WERI-Rb-1 (cell line): ENCODE measurements at places on chromosomes 11 and 22.

- no peak for DNase-seq
These were observed 815.8 kb downstream of the METTL15 start for GRCh38 chr11:28924004-28924403.

GRCh38 chr11:87639753-87640364 is 535.4 kb downstream of the RAB38 start:
- DNase-seq, result no peak

GRCh38 chr11:134126217-134126822 is 57.4 kb downstream of the JAM3 start:
- no peak for DNase-seq

DNA sequence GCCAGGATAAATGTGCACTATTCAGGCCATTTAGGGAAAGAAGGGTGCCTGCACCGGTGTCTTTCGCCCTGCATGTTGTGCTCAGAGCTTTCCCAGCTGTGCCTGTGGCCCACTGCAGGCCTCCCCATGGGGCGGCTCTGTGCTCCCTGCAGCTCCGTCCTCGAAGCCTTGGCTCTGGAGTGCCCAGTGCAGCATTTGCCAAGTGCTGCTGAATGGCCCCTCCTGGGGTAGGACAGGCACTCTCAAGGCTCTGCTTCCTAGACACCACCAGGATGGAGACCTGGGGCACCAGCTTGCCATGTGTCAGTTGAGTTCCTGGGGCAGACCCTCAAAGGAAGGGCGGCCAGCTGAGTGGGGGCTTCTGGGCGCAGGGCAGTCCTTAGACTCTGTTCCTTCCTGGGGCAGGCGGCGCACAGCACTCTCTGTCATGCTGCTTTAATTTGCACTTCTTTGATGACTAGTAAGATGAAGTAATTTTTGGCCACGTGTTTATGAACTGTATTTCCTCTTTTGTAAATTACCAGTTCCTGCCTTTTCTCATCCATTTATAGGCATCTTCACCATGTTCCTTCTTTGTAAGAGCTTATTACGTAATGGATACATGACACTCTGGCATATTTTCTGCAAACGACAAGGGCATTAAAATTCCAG is 32.1 kb upstream of the GNB1L start:
- DNase-seq, result no peak

GRCh38 chr11:8031248-8032115 is 44.3 kb downstream of the EIF3F start:
- DNase-seq, result no peak

DNA sequence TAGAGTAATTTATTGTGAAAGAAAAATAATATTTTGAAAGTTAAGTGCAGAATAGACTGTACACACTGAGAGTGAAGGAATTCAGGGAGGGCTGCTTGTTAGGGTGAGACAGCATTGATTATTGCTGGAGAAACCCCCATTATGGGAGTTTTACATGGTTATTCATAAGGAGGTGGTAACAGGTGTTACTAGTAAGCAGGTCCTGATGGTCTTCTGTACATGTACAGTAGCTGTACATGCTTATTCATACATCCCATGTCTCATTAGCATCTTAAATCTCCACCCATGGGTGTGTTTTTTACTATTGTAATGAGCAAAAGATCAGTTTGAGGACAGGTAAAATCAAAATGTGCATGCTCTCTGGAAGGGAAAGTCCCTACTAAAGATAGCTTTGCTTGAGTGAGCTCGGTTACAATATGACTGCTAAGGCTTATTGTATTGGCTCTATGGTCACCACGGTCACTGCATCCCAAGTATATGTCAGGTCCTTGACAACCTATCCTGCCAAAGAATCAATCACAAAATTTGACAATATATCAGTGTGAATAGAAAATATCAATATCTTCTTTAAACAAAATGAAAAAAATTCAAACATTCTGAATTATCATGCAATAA is 6.2 kb downstream of the KDM4F start:
- DNase-seq, result no peak

DNA sequence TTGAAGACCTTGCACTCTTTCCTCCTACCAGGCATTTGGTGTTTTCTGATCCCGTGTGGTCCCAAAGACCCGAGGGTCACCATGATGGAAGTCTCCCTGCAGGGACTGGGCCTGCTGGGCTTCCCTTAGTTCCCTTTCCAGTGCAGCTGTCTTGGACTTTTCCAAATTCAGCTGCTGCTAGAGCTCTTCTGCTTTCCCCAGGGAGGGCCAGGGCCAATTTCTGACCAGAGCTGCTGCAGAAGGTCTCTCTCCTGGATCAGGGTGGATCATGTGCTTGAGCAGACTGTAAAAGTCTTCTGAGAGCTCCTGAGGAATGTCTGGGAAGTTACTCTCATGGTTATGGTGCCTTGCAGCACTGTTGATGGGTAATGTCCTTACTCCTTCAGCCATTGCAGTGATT is 23.2 kb downstream of the LDLRAD3 start:
- no peak for DNase-seq

GRCh38 chr11:74844072-74844471 is 95.4 kb downstream of the RNF169 start:
- DNase-seq, result no peak

DNA sequence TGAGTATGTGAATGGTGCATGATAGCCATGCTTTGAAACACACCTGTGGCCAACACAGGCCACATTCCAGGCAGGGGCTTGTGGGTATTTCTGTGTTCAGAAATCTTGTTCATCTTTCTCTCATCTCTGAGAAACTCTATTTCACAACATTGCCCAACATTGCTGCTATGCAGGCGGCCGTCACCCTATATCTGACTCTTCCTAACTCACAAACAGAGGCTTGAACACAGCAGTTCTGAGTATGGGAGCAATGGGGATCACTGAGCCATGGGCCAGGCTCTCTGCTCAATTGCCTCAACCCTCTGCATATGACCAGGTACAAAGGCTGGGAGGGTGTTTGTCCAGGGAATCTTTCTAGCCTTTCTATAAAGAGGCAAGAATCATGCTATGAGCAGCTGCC is 259.9 kb downstream of the BUD13 start:
- DNase-seq, result no peak

DNA sequence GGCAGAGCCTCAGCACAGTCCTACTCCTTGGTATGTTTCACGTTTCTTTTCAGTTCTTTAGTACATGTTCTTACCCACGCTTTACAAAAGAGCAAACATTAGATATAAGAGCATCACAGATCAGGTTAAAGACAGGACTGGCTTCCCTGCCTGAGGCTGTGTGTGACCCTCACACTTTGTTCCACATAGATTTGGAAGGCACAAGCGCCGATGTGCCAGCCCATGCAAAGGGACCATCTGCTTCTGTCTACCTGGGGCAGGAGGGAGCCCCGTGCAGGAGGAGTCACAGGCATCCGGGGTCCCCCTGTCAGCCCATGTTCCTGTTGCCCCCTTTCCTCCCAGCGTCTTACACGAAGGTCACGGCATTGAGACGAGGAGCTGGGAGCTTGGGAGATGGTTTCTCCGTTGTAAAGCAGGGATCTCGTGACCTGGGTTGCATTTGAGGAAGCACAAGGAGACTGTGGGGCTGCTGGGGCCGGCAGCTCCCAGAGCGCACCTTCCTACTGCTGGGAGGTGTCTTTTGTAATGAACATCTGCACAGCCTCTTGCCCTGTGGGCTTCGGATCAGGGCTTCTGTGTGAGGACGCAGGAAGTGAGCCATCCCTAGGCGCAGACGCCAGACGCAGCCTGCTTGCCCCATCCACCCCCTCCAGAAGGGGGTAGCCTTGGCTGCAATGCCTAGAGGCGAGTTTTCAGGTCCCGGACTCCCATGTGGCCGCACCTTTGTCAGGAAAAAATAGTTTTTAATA is 72.6 kb downstream of the SCN3B start:
- DNase-seq, result no peak

- DNase-seq, result no peak
These were observed 64.3 kb upstream of the IGLL5 start for GRCh38 chr22:22823131-22823810.

- no peak for DNase-seq
These were observed 5.9 kb downstream of the ARRB1 start for GRCh38 chr11:75345455-75346160.

DNA sequence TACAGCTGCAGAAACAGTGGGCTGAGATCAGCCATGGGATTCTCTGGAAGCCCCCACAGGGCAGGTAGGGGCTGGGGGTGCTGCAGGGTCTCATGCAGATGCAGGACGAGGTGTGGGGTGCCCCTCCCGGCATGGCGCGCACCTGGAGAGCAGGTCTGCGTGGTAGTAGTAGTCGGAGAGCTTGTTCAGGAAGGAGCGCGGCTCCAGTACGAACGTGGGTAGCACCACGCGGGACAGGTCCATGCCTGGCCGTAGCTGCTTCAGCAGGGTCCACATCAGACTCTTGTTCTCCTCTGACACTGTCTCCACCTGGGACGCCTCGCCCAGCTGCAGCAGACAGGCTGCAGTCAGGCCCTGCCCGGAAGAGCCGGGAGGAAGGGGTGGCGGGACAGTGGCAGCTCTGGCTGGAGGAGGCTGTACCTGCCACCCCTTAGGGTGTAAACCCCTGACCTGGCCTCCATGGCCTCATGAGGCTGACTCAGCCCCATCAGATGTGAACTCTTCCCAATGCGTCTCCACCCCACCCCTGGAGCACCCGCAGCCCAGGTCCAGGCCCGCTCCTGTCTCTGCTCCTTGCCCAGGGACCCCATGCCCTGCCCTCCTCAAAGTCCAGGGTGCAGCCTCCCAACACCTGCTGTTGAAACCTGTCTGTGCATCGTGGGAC is 47.0 kb upstream of the CARS1 start:
- DNase-seq, result no peak

DNA sequence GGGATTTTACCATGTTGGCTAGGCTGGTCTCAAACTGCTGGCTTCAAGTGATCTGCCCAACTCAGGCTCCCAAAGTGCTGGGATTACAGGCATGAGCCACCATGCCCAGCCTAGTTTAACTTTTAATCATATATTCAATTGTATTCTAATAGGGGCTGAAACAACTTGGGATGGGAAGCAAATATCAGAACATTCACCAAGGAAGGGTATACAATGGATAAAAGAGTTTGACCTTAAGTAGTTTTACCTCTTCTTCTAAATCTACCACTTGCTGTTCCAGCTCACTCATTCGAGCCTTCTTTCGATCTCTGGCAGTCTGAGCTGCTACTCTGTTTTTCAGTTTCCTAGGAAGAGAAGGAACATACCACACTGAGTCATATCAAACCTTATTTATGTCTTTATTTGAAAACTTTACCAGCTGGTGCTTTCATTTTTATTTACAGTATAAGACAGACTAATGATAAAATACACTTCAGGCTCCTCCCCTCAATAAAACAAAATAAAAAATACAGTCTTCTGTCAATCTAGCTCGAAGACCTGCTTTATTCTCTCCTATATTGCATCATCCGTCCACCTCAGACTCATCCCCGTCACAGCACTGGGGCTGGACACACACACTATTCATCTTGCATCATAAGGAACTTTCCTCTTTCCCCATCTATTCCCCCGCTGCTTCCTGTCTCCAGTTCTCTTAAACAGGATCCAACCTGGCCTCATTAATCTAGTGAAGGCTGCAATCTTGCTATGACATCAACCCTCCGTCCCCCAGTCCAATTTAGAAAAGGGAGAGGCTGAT is 1.4 kb downstream of the XBP1 start:
- DNase-seq, result no peak

GRCh38 chr11:32820497-32820896 is 9.2 kb upstream of the PRRG4 start:
- no peak for DNase-seq

DNA sequence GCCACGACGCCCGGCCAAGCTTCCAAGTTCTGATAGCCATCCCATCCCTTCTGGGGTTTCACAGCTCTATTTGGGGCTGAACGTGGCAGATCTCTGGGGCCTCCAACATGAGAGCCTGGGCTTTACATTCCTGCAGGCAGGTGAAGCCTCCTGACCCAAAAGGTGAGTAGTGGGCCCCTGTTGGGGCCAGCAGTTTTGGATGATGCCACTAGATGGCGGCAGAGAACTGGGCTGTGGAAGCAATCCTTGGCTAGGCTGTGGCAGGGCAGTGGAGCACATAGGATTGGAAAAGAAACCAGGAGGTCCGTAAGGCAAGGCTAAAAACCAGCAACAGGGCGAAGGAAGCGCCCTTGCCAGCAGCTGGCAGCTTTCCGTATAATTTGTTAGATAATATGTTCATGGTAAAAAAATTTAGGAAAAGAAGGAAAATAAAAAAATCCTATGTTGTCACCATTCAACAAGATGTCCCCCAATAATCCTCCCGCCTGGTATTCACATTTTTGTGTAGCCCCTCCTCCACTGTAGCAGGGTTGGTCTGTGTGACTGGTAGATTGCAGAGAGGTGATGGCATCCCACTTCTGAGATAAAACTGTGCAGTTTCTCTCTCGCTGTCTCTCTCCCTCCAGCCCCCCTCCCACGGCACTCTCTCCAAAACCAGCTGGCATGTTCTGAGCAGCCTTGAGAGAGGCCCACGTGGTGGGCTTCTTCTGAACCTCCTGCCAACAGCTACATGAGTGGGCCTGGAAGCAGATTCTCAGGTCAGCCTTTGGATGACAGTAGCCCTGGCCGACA is 43.6 kb upstream of the OR4B1 start:
- DNase-seq, result peak; percentile 72

GRCh38 chr11:72981080-72981479 is 161.0 kb downstream of the FCHSD2 start:
- DNase-seq, result no peak

DNA sequence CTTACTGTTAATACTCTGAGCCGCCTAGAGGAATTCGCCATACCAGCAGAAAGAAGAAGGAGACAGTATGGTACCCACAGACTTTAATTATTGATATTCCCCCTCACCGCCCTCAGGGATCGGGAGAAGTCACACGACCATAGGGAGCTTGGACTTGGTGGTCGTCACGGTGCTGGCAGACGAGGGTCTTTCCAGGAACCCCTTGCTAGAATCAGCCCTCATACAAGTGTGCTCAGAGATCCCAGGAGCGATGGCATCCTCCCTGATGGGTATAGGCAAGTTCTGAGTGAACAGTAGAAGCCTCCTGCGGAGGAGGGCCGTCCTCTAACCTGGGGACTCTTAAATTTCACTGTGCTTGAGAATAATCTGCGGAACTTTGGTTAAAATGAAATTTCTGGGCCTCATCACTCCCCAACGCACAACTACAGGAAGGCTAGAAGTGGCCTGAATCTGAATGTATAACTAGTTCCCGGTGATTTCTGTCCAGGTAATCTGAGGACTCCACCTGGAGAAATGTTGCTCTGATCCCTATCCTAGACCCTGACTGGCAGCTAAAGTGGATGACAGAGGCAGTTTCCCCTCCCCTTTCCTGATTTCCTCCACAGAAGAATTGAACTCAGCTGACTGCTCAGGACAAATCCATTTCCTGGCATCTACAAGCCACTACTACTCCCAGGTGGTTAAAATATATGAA is 4.5 kb downstream of the VSIG2 start:
- DNase-seq, result no peak

- DNase-seq, result no peak
These were observed 198.3 kb upstream of the PGR start for GRCh38 chr11:101327908-101328307.

- peak; percentile 85 for DNase-seq
These were observed 8.4 kb upstream of the CCKBR start for GRCh38 chr11:6251120-6251733.
